ENCODE measurements at places on chromosomes 16 and 17.

DNA sequence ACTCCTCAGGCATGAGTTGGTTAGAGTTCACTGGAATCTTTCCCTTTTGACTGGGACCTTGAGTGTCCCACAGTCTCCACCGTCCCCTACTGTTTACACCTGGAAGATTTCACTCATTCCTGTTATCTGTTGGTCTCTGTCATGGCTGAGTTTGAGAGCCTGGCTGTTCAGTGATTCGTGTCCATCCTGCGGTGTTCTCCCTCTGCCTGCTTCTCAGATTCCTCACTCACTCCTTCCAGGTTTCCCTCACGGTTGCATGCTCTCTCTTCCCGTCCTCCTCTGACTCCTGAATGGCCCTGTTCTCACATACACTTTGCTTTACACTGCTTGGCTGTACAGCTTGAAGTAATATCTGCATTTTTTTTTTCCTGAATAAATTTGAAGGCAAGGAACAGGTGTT is 24.5 kb downstream of the OR1D5 start:
- no peak for DNase-seq

DNA sequence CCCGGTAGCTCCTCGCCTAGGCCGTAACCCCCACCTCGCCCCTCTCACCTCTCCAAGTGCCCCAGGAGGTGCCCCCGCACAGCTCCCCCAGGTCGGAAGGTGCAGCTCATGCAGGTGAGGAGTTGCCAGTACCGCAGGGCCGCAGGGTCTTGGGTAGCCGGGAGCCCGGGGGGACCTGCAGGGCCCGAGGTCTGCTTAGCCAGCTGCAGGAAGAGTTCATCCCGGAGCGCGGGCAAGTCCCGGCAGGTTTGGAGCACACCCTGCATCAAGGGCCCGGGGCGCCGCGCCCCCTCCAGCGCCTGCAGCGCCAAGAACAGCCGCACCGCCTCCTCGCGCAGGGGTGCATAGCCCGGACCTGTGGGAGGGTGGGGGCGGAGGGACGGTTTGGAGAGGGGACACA is 4.8 kb downstream of the PLEKHH3 start:
- no peak for DNase-seq

DNA sequence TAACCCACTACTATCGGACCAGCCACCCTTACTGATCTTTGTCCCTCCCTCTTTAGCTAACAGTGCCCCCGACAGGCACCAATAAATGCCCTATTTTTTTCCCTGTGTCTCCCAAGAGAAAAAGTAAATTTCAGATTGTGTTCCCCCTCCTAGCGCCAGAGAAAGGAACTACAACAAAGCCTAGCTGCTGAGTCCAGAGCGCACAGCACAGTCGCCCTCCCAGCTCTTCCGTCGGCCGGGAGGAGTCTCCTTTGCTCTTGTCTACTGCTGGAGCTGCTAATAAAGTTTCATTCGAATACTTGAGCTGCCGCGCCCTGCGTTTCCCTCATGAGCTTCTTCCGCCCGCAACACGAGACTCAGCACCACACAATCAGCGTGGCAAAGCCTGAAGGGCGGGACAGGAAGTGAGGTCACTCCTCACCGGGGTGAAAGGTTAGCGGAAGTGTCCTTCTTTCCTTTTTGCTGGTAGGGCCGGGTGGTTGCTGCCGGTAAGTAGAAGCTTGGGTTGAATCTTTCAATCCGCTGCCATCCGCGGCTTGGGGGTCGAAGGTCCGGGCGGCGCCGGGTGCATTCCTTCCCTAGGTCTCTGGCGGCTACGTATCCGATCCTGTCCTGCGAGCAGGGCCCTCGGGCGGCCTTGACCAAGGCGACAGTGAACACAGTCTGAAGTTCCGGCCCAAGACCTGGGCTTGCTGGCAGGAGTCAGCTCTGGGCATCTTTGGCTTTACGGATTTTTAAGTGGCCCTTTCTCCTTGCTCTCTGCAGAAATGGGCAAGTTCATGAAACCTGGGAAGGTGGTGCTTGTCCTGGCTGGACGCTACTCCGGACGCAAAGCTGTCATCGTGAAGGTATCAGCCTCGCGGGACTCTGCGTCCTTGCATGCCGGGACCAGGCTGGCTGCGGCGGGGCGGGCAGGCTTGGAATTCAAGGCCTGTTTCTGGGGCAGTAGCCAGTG is at the start of gene RPL27:
Gene RPL27 (plus strand): TSS at position 436 of the 955 bp plus-strand sequence. CDS start 332 bp downstream, at position 768.
- peak; percentile 98 for DNase-seq

GRCh38 chr17:76405967-76406647 is 21.7 kb downstream of the SPHK1 start:
- DNase-seq: no peak

GRCh38 chr16:3252967-3253366 is 3.5 kb downstream of the MEFV start:
- DNase-seq: no peak

DNA sequence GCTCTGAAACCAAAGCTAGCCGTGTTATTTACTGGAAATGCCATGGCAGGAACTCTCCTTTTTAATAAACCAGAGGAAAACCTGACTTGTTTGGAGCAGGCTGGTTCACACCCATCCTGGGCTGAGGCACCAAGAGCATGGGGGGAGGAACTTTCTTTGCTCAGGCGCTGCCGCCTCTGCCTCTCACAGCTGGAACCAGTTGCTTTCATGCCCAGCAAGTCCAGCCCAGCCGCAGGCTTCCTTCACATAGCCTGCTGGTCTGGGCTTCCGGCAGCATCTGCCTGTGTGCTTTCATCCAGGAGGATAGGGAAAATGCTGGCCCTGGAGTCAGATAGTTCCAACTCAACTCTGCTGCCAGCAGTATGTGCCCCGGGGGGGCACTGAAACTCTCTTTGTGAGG is 88.1 kb upstream of the ASIC2 start:
- no peak for DNase-seq

DNA sequence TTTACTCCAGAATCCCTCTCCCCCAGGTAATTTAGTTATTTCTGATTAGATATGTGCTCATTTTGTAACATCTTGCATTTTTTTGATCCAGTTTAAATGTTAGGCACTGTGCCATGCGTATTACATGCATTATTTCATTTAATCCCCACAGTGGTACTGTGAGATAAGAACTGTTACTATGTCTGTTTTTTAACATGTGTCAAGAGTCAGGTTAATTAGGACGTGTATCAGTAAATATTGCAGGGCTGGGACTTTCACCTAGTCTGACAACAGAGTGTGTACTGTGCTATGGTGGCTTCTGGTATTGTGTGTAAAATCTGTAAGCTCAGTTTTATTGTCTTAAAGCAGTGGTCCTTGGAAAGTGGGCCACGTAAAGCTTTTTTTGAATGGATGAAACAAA is 10.6 kb downstream of the RSPRY1 start:
- DNase-seq: no peak

- DNase-seq: no peak
Measured at GRCh38 chr17:57067162-57067561, 17.9 kb upstream of the AKAP1 start.

- no peak for DNase-seq
Measured at GRCh38 chr16:89061590-89062380, 31.9 kb upstream of the ACSF3 start.

- no peak for DNase-seq
Measured at GRCh38 chr16:77840673-77841501, 52.5 kb downstream of the VAT1L start.

DNA sequence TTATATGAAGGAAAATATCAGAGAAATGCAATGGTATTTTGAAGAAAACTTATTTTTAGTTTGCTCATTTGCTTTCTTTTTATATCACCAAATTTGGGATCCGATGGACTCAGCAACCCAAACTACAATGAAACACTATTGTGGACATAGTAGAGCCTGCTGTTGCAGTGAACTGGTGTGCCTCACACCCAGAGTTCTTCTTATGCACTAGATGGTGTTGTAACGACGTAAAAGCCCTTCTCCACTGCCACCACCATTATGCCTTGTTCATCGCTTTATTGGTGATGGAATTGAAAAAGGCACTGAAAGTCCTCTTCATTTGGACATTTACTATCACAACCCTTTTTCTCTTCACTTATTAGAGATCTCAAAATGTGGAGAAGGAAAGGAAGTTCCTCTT is 381.3 kb downstream of the CDH8 start:
- DNase-seq: no peak

DNA sequence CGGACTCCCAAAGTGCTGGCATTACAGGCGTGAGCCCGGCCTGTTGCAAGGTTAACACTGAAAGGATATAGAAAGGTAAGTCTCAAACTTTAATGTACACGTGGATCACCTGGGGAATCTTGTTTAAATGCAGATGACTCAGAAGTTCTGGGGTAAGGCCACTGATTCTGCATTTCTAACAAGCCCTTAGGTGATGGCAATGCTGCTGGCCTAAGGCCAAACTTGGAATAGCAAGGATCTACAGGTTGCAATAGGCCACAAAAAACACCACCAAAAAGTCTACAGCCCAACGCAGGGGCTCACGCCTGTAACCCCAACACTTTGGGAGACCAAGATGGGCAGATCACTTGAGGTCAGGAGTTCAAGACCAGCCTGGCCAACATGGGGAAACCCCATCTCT is 4.2 kb downstream of the CMTM4 start:
- DNase-seq: no peak

DNA sequence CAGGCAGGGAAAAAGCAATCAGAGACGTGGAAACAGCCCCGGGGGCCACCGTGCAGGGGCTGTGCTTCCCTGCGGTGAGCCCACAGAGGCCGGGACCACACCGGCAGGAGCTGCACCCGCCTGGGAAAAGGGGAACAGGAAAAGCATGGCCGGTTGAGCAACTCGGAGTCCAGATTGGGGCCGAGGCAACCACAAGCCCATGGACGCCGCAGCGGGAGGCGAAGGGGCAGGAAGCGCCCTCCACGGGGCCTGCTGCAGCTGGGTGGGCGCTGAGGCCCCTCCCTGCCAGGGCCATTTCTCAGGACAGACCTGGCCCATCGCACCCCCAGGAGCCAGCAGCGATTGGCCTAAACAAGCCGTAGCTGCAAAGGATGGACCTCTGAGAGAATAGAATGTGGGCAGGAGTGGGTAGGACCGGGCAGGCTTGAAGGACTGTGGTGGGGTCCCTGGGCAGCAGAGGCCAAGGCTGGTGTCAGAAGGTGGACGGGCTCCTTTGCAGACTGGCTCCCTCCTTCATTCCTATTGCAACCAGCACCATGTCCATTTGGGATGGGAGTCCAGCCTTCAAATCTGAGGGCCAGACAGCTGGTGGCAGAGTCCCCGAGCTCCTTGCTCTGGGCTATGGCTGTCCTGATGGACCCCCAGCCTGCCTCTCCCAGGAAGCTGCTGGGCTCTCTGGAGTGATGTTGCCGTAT is 30.4 kb downstream of the COX4I1 start:
- DNase-seq: no peak

DNA sequence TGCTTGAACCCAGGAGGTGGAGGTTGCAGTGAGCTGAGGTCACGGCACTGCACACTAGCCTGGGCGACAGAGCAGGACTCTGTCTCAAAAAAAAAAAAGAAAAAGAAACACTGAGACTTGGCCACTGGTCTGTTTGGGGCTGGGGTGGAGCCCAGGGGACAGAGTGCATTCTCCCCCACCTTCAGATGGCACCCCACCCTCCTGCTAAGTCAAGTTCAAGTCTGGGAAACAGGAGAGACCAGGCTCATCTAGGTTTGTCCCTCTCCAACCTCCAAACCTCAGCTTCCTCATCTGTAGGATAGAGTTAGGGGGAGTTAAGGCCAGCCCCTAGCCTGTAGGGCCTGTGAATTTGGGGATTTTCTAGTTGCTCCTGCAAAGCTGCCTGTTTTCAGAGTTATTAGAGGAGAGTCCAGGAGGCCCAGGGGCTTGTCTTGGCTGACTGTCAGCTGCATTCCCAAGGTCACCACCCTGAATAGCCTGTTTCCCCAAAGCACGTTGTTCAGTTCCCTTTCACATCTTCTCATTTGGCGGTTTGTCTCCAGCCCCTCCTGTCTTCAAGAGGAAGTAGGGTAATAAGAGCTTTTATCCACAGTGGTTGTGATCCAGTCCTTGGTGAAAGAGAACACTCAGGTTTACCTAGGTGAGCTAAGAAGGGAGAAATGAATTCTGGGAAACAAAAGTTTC is 2.2 kb downstream of the MT3 start:
- no peak for DNase-seq

- no peak for DNase-seq
Measured at GRCh38 chr17:46045639-46046038, 46.6 kb downstream of the STH start.

GRCh38 chr17:73612031-73612472 is 32.2 kb downstream of the SDK2 start:
- no peak for DNase-seq

DNA sequence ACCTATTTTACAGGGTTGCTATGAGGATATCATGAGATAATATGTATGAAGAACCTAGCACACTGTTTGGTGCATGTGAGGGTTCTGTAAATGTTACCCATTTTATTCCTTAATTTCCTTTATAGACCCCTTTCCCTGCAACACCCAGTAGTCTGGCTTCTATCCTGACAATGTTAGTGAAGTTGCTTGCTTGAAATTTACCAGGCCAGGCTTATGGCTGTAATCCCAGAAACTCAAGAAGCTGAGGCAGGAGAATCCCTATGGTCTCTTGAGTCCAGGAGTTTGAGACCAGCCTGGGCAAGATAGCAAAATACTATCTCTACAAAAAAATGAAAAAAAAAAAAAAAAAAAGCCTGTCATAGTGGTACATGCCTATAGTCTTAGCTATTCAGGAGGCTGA is 722.0 kb downstream of the MAF start:
- no peak for DNase-seq

DNA sequence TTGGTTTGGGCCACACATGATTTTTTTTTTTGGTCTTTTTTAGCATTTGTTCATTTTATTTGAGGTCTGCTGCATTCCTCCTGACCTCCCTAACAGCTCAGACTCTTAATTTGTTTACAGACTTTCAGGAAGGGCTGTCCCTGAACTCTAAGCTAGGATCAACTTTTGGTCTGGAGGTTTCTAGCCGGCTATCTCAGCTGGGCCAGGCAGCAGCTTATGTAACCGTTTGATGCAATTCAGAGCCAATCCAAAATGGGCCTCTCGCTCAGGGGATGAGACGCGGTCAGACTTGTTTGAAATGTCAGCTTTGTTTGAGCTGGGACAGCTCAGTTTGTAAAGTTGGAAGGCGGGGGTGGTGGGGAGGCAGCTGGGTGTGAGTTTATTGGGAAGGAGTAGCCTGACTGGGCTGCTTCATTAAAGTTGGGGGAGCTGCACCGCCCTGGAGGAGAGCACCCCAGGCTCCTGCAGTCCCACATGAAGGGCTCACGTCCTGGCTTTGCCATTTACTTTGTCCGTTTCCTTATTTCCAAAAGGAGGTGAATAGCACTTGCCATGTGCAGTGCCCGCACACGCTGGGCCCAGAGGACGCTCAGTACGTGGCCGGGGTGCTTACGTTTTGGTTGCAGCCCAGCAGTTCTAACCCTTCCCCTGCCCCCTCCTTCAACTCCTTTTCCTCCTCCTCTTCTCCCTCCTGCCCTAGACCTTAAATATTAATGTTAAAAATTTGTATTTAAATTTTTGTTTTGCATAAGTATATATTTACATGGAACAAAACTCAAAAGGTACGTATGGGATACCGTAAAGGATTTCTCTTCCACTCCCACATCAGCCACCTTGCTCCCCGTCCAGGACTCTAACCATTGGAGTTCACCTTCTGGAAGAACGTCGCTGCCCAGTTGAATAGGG is 121.2 kb downstream of the SNX29 start:
- DNase-seq: no peak

DNA sequence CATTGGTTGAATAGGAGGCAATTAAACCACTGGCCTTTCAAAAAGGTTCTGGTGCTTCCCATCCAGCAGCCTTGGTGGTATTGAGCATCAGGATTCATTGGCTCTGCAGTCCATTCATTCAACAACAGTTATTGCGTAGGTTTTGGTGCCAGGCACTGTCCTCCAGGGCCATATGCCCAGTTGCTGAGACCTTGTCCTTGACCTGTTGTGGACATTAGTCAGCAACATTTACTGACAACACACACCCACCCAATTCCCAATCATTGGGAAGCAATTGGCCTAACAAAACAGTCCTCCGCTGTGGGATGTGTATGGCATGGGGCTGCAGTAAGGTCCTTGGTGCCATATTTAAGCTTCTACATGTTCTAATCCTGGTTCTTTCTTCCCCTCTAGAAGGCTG is 82.2 kb downstream of the AXIN2 start:
- no peak for DNase-seq
